Aorta (tissue), 5 donors: ENCODE measurements at places on chromosomes 7 and 10. TPM values are rescaled to one million over a fixed set of nuclear protein-coding genes. Genes with fewer than 3 reads are reported as not detected.

- H3K27ac ChIP-seq: no peak overlapping the region
- DNase-seq: no peak
- H3K36me3 ChIP-seq: peaks cover 6% of the 10 kb centered on the region
- no peaks in the 10 kb centered on the region for H3K27me3 ChIP-seq
These were observed 64.0 kb upstream of the PLA2G12B start for GRCh38 chr10:73018632-73019031.

MALRD1 gene
- total RNA-seq: 2.4 TPM

WIPF3 gene
- 2.4 TPM for total RNA-seq

DNA sequence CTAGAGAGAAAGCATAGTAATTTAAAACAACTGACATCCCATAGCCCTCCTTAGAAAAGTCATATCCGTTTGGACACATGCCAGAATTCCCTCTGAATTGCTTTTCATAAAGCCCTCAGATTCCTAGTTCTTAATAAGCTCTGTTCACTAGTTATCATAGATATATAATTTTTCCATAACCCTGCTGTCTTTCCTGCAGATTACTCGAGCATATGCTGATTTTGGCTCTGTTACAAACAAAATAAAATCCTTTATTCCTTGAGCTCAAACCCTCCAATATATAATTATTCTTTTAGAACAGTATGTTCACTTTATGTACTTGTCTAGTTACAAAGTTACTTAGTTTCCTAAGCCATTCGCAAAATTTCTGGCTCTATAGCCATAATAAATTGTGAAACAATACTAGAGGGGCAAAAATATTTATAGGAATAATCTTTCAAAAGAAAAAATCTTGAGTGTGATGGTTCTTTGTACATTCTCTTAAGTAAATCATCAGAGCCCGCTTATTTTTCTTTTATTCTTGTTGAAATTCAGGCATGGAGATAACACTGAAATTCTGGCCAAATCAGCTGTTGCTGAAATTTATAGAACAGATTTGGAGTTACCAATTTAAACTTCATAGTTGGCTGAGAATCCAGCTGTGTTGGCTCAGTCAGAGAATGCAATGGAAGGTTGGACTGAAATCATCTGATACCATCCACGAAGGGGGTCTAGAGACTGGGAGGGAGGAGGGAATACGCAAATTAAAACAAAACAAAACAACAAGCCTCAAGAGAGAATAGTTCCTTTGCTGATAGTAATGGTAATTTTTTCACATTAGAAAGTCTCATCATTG is 146.1 kb upstream of the TMEM196 start:
- H3K36me3 ChIP-seq: no peaks in the 10 kb centered on the region
- no peaks in the 10 kb centered on the region for H3K27me3 ChIP-seq
- H3K4me1 ChIP-seq: peaks cover 2% of the 10 kb centered on the region
- no peak for DNase-seq
- no peak overlapping the region for H3K27ac ChIP-seq

DNA sequence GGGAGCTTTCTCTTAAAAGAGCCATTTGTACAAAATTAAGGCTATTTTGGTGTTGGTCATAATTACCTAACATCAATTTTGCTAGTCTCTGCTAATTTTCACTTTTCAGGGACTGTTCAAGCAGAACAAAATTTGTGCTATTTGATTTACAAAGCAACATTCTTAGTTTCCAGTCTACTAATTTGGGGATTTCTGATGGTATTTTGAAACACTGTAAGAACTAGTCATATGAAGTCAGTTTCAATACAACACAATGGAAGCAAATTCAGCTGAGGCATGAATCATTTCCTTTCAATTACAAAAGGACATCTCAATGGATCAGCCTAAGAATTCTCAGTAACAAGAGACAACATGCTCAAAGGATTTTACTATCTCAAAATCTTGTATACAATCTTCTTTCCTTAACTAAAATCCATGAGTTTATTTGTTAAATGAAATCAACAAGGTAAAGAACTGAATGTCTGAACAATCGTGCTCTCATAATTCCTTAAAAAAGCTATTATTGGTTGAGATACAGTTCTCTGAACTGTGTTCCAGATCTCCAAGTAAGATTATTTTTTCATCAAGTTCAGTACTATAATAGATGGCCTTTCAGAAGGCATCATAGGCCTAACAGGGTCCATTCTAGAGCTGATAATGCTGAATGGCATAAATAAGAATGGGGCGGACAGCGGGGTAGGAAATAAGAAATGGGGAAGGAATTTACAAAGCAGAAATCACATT is 144.6 kb downstream of the NRCAM start:
- H3K27ac ChIP-seq: no peak overlapping the region
- no peaks in the 10 kb centered on the region for H3K27me3 ChIP-seq
- no peak overlapping the region for H3K4me3 ChIP-seq
- no peaks in the 10 kb centered on the region for H3K4me1 ChIP-seq
- no peaks in the 10 kb centered on the region for H3K36me3 ChIP-seq
- no peak for DNase-seq

- no peaks in the 10 kb centered on the region for H3K4me1 ChIP-seq
- no peak overlapping the region for H3K27ac ChIP-seq
- H3K27me3 ChIP-seq: no peaks in the 10 kb centered on the region
- no peak for DNase-seq
These were observed 656.9 kb downstream of the CNTNAP2 start for GRCh38 chr7:146773506-146773905.

- H3K27me3 ChIP-seq: no peaks in the 10 kb centered on the region
- no peak overlapping the region for H3K27ac ChIP-seq
- H3K4me3 ChIP-seq: no peak overlapping the region
- DNase-seq: no peak
- no peaks in the 10 kb centered on the region for H3K36me3 ChIP-seq
- no peaks in the 10 kb centered on the region for H3K4me1 ChIP-seq
These were observed 4.8 kb upstream of the CYP3A43 start for GRCh38 chr7:99822731-99823718.

SKIDA1 gene
- 1.4 TPM for total RNA-seq

GDF10 gene
- 27.5 TPM for total RNA-seq

GRCh38 chr7:151007469-151007898 is 16.7 kb downstream of the NOS3 start:
- no peak overlapping the region for H3K27ac ChIP-seq
- no peaks in the 10 kb centered on the region for H3K36me3 ChIP-seq
- no peak overlapping the region for H3K4me3 ChIP-seq
- H3K27me3 ChIP-seq: no peaks in the 10 kb centered on the region

GRCh38 chr10:63396133-63396761 is 69.5 kb downstream of the JMJD1C start:
- H3K27me3 ChIP-seq: no peaks in the 10 kb centered on the region
- no peak overlapping the region for H3K27ac ChIP-seq
- H3K4me3 ChIP-seq: no peak overlapping the region
- no peak for DNase-seq

- DNase-seq: no peak
- H3K27me3 ChIP-seq: no peaks in the 10 kb centered on the region
- H3K27ac ChIP-seq: no peak overlapping the region
- no peaks in the 10 kb centered on the region for H3K36me3 ChIP-seq
- H3K4me3 ChIP-seq: no peak overlapping the region
These were observed 52.4 kb downstream of the ARMH3 start for GRCh38 chr10:102003541-102003940.

UBN2 gene
- 22.6 TPM for total RNA-seq

GRCh38 chr7:32048970-32049491 is 21.2 kb downstream of the PDE1C start:
- H3K4me1 ChIP-seq: no peaks in the 10 kb centered on the region
- H3K4me3 ChIP-seq: no peak overlapping the region
- H3K27me3 ChIP-seq: no peaks in the 10 kb centered on the region
- no peak overlapping the region for H3K27ac ChIP-seq

TSPAN33 gene
- total RNA-seq: 8.3 TPM

LIPJ gene
- not detected for total RNA-seq

DNA sequence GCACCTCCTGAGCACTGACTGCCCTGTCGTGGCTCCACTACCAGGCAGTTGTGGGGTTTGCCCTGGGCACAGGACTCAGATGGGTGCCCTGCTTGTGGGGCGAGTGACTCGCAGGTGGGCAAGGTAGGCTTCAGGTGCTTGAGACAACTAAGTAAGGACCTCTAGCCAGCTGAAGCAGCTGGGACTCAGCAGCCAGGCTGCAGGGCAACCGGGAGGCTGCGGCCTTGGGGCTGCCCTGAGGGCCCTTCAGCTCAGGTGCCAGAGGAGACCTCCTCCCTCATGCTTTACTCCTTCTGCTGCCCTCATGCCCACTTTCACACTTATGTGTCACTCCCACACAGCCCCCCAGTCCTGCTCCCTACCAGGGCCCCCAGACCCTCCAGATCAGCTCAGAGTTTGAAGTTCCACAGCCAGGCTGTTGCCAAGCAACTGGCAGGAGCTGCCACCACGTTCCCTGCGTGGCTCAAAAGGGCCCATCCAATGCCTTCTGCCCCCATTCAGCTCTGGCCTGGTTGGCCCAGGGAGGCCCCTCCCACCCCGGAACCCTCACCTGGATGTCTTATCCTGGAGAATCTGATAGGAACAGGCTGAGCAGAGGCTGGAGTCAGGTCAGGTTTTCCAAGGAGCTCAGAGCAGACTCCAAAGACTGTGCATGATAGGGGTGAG is 10.0 kb downstream of the TLX1 start:
- H3K4me3 ChIP-seq: no peak overlapping the region
- DNase-seq: no peak
- H3K4me1 ChIP-seq: no peaks in the 10 kb centered on the region
- no peak overlapping the region for H3K27ac ChIP-seq
- H3K36me3 ChIP-seq: no peaks in the 10 kb centered on the region

DNA sequence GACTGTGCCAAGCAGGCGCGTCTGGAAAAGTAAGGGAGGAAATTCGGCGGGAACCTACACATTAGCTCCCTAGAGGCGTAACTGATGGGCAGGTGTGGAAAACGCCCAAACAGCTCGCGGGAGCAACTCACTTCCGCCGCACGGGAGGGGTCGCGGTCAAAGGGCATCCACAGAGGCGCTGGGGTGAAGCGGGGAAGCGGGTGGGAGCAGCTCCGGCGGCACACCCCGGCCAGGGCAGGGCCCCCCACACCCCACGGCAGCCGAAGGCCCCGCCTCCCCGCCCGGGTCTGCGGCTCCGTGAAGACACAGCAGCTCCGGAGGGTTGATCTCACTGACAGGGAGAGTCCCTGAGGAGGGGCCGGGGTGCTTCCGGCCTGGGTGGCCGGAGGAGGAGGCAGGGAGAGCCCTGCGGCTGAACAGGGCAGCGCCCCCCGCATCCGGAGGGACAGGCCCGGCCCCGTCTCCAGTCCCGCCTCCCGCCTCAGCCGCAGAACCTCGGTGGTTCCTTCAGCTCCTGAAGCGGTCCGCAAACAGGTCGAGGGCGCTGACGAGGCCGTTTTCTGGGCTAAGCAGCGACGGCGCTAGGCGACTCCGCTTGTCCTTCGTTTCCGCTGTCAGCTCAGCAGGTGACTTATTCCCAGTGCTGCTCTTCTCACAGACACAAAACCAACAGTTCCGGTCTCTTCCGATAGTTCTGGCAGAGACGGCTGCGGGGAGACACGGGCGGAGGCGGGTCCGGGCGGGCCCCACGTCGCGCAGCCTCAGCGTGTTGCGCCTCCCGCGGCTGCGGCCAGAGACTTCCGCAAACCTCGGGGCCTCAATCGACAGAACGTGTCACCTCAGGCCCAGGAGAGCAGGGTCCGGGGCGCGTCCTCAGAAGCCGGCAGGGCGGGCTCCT is 276.1 kb downstream of the DNAJB6 start:
- peak; percentile 59 for DNase-seq
- H3K36me3 ChIP-seq: no peaks in the 10 kb centered on the region
- H3K4me1 ChIP-seq: no peaks in the 10 kb centered on the region
- no peaks in the 10 kb centered on the region for H3K27me3 ChIP-seq

- no peak overlapping the region for H3K4me3 ChIP-seq
- H3K4me1 ChIP-seq: no peaks in the 10 kb centered on the region
- H3K36me3 ChIP-seq: no peaks in the 10 kb centered on the region
- no peak overlapping the region for H3K27ac ChIP-seq
- H3K27me3 ChIP-seq: no peaks in the 10 kb centered on the region
These were observed 80.0 kb upstream of the UNC5B start for GRCh38 chr10:71132321-71132810.

LBX1 gene
- total RNA-seq: not detected

GPR37 gene
- 0.39 TPM for total RNA-seq

GRCh38 chr10:103795634-103796270 is 59.6 kb downstream of the SH3PXD2A start:
- peak; percentile 36 for DNase-seq
- H3K4me1 ChIP-seq: no peaks in the 10 kb centered on the region
- H3K27me3 ChIP-seq: no peaks in the 10 kb centered on the region
- H3K27ac ChIP-seq: no peak overlapping the region
- H3K36me3 ChIP-seq: no peaks in the 10 kb centered on the region
- no peak overlapping the region for H3K4me3 ChIP-seq

GRCh38 chr7:83821866-83822265 is 172.9 kb upstream of the SEMA3E start:
- no peak overlapping the region for H3K4me3 ChIP-seq
- no peaks in the 10 kb centered on the region for H3K27me3 ChIP-seq
- DNase-seq: no peak
- H3K4me1 ChIP-seq: no peaks in the 10 kb centered on the region
- no peak overlapping the region for H3K27ac ChIP-seq
- no peaks in the 10 kb centered on the region for H3K36me3 ChIP-seq

GRCh38 chr10:11238893-11239292 is 221.2 kb downstream of the CELF2 start:
- no peak overlapping the region for H3K4me3 ChIP-seq
- H3K4me1 ChIP-seq: no peaks in the 10 kb centered on the region
- DNase-seq: no peak
- no peaks in the 10 kb centered on the region for H3K27me3 ChIP-seq
- H3K36me3 ChIP-seq: no peaks in the 10 kb centered on the region

FXYD4 gene
- not detected for total RNA-seq

DNA sequence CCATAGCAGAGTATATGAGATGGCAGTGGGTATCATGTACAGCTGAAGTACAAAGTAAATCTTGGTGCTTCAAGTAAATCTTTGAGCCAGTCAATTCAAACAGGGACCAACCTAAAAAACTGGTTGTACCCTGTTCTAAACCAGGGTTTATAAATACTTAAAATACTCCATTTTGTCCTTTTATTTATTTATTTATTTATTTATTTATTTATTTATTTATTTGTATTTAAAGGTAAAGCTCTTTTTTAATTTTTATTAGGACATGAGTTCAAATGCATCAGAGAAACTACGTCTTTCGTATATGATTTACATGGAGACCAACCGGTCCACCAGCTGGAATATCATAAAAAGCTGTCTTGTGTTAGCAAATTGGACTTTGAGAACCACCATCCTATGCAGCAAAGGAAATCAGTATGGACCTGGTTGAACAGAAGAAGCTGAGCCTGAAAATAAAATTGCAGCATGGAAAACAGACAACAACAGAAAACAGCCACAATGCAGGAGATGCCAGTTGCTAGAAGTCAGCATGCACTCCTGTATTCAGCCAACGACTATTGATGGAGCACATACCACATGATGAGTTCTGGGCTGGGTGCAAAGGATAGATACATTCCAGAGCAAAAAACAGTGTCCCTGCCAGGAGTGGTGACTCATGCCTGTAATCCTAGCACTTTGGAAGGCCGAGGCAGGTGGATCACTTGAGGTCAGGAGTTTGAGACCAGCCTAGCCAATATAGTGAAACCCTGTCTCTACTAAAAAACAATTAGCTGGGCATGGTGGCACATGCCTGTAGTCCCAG is 60.0 kb downstream of the PLXNA4 start:
- no peak overlapping the region for H3K27ac ChIP-seq
- no peak for DNase-seq
- H3K4me3 ChIP-seq: no peak overlapping the region
- no peaks in the 10 kb centered on the region for H3K36me3 ChIP-seq
- no peaks in the 10 kb centered on the region for H3K27me3 ChIP-seq

ENTPD1 gene
- total RNA-seq: 110 TPM
